ENCODE measurements at places on chromosomes 7 and 10. TPM values are rescaled to one million over a fixed set of nuclear protein-coding genes. Genes with fewer than 3 reads are reported as not detected.
A peak's percentile ranks its signal among the peaks of the same experiment; 100 is the strongest.

Gene CALML5
- not detected for total RNA-seq

Gene ICA1
- 1.3 TPM for total RNA-seq

DNA sequence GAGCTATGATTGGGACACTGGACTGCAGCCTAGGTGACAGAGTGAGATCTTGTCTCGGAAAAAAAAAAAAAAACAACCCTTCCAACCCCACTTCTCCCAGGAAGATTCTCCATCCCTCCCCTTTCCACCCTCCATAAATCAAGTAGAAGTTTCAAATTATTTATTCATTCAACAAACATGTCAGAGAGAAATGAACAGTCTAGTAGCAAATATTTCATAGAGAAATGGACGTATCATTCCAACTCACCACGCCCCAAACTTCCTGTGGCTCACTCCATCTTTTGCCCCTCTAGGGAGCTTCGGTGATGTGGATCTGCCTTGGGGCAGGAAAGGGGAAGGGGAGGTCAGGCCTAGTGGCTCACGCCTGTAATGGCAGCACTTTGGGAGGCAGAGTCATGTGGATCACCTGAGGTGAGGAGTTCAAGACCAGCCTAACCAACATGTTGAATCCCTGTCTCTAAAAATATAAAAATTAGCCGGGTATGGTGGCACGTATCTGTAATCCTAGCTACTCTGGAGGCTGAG is 638 bp upstream of the TRAPPC14 start:
- DNase-seq, result peak; percentile 38

GRCh38 chr7:36661135-36661840 is 63.0 kb downstream of the AOAH start:
- peak; percentile 88 for DNase-seq

- DNase-seq, result no peak
These were observed 646.2 kb upstream of the SEMA3D start for GRCh38 chr7:85833066-85833465.

DNA sequence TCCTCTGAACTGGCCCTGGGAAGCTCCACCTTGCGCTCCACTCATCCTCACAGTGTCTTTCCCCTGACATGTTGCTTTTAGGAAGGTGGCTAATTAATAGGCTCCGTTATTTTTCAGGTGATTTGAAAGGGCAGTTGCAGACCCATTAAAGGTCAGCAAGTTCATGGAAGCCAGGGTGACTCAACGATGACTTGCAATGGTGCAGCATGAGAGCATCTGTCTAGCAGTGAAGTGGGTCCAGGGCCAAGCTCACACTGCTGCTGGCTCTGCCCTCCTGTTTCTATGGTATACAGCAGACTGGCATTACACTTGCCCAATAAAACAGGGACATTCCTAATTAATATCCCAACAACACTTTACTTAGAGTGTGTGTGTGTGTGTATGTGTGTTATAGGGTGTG is 68.8 kb upstream of the WDR11 start:
- DNase-seq, result no peak

Gene DRGX
- total RNA-seq, result not detected

DNA sequence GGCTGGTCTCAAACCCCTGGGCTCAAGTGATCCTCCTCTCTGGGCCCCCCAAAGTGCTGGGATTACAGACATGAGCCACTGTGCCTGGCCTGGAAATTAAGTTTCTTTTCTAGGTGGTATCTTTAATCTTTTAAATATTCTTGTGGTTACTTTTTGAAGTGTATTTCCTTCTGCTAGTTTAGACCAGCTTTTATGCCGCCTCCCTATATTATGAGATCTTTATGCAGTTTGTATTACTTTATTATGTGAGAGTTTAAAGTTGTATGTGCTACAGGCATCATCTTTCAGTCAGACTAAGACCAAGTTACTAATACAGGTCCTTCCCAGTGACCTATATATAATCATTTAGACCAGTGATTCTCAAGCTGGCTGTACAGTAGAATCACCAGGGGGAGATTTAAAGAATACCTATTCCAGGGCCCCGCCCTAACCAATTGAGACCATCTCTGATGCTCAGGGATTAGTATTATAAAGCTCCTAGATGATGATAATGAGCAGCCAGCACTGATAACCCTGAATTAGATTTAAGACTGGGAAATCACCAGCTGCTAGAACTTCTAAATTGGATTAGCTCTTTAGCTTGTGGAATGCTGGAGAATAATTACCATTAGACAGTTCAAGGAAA is 11.3 kb downstream of the INPP5F start:
- DNase-seq, result no peak

Gene FAM200A
- 8.9 TPM for total RNA-seq

DNA sequence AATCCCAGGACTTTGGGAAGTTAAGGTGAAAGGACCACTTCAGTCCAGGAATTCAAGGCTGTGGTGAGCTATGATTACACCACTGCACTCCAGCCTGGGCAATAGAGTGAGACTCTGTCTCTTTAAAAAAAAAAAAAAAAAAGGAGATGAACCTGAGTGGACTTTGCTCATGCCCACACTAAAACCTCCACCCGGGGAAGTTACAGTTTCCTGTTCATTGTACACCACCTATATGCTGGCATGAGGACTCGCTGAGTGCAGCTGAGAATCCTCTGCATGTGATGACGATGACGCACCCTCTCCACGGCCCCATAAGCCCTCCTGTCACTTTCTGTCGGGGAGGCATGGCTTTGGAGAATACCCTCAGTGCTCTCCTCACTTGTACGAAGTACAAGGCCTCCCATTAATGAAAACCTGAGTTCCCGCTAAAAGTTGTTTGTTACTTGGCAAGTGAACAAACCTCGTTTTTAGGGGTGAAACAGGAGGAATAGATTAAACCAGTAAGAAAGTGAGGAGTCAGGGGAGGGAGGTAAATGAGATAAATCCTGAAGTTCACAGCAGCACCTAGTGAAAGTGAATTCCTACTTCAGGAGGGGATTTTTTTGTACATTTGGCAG is 15.9 kb downstream of the TMEM176B start:
- DNase-seq, result no peak

DNA sequence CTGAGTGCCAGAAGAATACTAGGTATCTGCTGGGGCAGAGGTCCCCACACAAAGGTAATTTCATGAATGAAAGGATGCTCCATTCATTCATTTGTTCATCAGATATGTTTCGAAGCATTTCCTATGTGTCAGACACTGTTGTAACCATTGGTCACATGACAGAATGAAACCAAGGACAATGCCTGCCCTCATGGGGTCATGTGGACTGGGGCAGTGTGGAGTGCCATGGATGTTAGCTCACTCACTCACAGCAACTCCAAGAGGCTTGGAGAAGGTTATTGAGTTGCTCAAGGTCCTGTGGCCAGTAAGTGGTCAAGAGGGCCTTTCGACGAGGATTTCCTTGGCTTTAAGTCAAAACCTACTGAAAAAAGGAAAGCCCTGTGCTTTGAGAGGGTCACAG is 223.5 kb downstream of the ARHGAP12 start:
- DNase-seq, result no peak

GRCh38 chr7:124752310-124752709 is 13.3 kb downstream of the GPR37 start:
- DNase-seq, result no peak

Gene TIMM23
- total RNA-seq, result 189 TPM

DNA sequence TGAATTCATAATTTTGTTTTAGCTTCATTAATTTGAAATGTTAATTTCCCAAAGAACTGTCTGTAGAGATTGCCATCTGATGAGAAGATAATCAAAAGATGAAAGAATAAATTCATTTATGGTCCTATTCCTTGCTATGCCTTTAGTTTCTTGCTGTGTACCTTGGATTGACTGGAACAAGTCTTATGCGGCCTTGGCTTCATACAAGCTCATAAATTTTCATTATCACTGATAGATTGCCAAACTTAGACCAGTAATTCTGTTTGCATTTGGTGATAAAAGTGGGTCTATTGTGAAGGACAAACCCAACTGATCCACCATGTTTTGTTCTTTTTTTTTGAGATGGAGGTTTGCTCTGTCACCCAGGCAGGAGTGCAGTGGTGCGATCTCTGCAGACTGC is 48.2 kb downstream of the ARID5B start:
- no peak for DNase-seq

- peak; percentile 86 for DNase-seq
These were observed 5.4 kb upstream of the FAM170B start for GRCh38 chr10:49139028-49139845.

Gene EVX1
- not detected for total RNA-seq

Gene SPDYE9
- not detected for total RNA-seq

Gene MACC1
- total RNA-seq, result not detected

Gene AMPH
- 1.3 TPM for total RNA-seq

Gene LIPF
- total RNA-seq, result not detected

- no peak for DNase-seq
These were observed 241.7 kb downstream of the TMEM26 start for GRCh38 chr10:61211468-61211867.

Data from HT1080 (cell line).